Suppressor macrophage treated with lipopolysaccharide for 1 hour (primary cell): ENCODE measurements at places on chromosomes 3 and 15.

DNA sequence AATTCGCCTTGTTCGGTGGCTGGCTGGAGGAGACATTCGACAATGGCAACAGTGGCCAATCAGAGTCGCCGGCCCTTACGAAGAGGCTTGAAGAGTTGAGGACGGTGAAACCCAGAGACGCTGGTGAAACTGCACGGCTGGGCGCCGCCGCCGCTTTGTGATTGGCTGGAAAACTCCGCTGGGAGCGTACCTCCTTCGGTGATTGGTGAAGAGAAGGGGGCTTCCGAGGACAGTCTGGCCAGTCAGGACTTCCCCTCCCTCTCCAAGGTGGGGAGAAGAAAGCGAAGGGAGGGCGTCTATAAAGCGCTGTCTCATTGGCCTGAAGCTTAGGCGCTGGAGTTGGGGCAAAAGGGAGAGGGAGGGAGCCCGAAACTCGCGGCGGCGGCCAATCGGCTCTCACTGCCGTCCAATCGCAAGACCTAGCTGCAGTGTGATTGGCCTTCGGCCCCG, 554 bp upstream of the GSK3B start:
- peak; percentile 99 for DNase-seq

DNA sequence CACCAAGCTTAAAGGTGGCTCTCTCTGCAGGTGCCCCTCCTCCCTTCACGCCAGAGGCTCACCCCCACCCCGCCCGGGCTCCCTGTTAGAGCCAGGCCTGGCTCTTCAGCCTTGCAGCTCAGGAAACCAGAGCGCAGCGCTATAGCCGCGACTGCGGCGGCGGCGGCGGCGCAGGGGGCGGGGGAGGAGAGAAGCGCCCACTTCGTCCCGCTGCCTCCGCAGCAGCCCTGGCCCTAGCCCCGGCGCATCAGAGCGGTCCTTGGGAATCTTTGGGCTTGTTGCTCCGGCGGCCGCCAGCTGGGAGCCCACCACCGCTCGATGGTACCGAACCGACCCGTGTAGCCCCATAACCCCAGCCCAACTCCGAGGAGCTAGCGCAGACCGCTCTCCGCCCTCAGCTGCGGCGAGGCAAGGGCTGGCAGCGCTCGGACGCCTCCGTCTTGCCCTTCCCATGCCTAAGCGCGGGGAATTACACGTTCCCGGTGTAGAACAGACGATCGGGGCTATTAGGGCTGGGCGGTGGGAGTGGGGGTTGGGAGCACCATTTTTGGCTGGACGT, 1.2 kb downstream of the RASGRF1 start:
- DNase-seq = no peak

DNA sequence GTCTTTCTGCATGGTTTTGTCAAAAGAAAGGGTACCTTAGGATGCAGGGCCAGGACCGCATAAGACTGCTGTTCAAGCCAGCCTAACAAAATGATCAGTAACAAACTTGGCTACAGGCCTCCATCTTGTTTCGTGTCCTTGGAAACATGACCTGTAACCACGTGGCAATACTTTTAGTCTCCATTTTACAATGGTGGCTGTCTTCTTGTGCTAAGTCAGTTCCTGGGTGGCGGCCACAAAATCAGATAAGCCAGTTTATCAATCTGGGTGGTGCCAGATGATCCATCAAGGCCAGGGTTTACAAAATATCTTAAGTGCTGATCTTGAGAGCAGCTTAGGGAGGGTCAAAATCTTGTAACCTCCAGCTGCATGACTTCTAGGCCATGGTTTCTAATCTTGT, 57.1 kb upstream of the GK5 start:
- DNase-seq = no peak

DNA sequence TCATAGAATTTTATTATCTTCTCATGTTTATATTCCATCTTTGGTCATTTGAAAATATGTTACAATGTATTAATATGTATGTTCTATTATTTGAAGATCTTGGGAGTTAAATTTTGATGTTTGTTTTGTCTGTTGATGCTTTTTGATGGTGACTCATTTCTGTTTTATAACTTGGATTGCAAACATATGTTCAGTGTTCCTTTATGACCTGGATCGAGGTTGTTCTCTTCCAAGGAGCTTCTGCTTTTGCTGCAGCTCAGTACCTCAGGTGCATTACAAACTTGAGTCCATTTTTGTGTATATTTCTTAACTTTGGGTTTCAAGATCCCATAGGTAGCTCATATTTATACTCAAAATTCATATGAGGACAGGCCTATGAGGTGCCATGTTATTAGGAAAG, 37.1 kb downstream of the ESYT3 start:
- DNase-seq = no peak

DNA sequence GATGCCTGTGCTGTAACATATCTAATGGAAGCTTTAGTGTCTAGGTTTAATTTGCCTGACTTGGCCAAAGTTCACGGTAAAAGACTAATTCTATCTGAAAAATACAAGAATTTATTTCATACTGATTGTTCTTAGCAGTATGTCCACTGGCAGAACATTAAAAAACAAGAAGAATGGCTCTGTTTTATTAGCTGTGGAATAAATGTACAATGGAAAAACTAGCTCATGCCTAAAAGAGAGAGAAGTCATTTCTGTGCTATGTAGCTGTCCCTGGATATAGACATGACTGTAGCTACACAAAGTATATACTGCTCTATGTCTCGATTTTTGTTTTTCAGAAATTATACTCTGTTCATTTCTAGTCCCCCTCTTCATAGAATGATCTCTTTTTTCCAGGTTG, 13.9 kb upstream of the VGLL3 start:
- no peak for DNase-seq

DNA sequence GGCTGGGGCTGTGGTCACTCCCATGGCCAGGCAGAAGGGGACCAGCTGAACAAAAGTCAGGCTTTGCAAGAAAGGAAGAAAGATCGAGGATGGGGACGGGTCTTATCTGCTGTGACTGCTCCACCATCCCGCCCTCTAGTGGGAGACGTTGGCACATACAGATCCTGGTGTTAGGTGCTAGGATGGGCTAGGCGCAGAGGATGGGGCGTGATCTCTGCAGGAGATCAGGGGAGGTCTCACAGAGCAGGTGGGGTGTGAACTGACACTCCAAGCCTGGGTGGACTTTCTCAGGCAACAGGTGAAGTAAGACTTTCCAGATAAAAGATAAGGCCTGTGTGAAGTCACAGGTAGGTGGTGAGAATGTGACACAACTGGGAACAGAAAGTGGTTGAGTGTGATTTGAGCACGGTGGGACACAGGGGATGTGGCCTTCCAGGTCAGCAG, 141.9 kb upstream of the SMAD3 start:
- DNase-seq = no peak

GRCh38 chr3:124674336-124674735, 55.9 kb upstream of the UMPS start:
- no peak for DNase-seq

DNA sequence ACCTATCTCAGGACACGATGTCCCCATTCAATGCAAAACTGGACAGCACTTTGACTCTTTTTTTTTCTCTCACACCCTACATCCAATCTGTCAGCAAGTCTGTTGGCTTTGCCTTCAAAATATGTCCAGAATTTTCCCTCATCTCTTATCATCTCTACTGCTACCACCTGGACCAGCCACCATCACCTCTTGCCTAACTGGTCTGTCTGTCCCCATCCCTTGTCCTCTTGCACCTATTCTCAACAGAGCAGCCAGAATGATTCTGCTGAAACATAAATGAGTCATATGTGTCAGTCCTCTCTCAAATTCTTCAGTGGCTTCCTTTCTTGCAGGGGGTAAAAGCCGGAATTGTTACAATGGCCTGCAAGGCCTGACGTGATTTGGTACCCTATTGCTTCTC, 105.8 kb downstream of the CYP19A1 start:
- no peak for DNase-seq

DNA sequence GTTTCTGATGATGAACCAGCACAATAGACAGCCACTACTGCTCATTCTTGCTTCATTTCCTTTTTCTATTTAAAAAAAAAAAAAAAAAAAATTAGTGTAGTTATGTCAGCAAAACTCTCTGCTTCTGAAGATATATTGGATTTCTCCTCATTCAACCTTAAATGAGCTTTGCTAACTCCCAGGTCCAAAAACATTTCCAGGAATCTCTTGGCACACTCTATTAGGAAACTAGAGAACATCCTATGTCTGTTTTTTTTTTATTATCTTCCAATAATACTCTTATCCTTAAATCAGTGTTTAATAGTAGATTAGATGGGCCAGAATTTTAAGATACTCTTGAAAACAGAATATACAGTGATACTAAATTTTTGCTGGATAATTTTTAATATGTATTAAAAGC, 398.0 kb downstream of the NAALADL2 start:
- no peak for DNase-seq

- no peak for DNase-seq
Measured at GRCh38 chr3:10423171-10423882, 82.1 kb downstream of the ATP2B2 start.

DNA sequence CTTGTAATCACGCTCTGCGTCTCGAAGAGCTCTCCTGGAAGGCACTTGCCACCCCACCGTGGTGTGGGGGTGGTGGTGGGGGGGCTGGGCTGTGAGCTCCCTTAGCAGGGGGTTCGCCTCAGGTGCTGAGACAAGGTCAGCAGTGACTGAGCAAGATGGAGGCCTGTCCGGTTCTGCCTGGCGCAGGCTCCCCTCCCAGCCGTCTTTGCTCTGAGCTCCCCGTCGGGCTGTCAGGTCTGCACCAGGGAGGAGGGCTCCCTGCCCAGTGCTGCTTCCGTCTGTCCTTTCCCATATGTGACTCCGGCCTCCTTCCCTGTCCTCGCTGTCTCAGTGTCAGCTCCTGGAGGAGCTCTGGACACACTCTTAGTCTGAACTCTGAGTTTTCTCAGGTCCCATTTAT, 80.0 kb downstream of the PLXNA1 start:
- DNase-seq = no peak

- DNase-seq = no peak
Measured at GRCh38 chr3:185084901-185085300, 68.0 kb downstream of the C3orf70 start.

DNA sequence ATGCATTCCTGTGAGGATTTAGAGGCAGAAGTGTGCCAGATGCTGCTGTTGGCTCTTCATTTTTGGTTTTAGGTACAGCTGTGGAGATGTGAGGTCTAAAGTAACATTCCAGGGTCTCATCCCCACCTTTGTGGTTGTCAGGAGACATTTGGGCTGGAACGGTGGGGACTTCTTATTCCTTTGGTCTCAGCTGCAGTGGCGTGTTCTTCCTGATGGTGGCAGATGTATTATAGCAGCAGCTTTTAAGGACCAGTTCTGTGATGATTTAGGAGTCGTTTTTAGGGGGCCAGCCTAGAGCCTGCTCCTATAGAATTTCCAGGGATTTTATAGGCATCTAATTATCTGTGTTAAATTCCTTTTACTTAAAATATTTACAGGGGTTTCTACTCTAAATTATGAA, 221.0 kb upstream of the EOMES start:
- DNase-seq = peak; percentile 13

GRCh38 chr3:100004931-100005330, 109.4 kb downstream of the FILIP1L start:
- DNase-seq = no peak

GRCh38 chr3:64408770-64409169, 183.5 kb upstream of the PRICKLE2 start:
- peak; percentile 11 for DNase-seq

GRCh38 chr15:37122703-37123102, 22.4 kb upstream of the MEIS2 start:
- no peak for DNase-seq

DNA sequence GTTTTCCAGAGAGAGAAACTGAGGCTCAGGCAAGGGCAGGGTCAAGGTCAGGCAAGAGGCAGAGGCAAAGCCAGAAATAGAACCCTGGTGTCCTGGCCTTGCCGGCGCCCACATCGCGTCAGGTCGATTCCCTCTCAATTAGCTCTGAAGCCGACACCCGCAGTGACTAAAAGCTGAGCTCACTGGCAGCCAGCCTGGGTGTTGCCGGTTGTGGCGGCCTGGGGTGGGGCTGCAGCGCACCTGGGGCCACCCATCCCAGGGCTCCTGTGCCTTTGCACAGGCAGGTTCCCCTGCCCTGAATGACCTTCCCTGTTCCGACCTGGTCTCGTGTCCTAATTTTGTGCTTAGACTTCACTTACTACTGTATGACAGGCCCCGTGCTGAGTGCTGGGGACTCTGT, 6.2 kb downstream of the SEMA3F start:
- DNase-seq = no peak

DNA sequence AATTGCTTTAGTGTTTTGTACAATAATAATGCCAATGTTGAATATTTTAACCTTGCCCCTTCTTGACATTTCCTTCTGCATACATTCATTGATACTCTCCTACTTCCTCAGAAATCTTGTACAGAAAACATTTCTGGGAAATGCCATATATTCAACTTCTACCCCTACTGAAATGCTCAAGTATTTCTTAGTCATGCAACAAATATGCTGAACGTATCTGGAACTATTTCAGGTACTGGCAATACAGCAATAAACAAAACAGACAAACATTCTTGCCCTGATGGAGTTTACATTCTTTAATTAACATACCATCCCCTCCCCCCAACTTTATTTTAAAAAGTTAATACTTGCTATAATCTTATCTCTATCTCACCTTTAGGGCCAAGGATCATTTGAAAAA, 147.2 kb downstream of the STAG1 start:
- DNase-seq = no peak

DNA sequence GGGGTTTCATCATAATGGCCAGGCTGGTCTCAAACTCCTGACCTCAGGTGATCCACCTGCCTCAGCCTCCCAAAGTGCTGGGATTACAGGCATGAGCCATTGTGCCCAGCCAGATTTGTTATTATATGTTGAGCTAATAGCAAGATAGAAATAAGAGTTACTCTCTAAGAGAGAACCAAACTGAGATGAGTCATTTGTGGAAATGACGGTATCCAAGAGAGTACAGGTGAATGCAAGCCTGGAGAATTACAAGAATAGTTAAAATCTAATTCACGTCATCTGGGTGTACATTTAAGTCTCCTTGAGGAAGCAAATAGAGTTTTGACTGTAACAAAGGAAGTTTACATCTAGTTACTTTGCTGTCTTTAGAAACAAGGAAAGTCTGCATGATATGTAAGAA, 12.0 kb upstream of the CDIN1 start:
- DNase-seq = no peak

GRCh38 chr3:99656624-99657023, 18.2 kb downstream of the COL8A1 start:
- no peak for DNase-seq

- no peak for DNase-seq
Measured at GRCh38 chr3:71444861-71445259, 138.7 kb downstream of the FOXP1 start.

DNA sequence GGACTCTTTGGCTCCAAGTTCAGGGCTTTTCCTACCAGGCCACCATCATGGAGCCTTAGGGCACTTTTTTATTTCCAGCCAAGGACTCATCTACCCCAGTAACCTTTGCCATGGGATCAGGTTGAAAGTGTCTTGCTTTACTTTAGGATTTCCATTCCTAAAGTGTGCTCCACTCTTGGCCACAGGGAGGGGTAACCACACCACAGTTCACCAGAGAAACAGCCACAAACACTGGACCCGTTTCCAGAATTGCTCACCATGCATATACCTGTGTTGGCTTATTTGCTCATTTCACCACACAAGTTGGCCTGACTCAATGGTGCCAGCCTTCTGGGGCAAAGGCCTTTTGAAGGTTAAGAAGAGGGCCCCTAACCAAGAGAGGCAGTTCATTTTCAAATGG, 70.6 kb upstream of the RAD18 start:
- no peak for DNase-seq

- DNase-seq = no peak
Measured at GRCh38 chr3:157104521-157104920, 55.4 kb downstream of the CCNL1 start.

GRCh38 chr15:60115579-60116380, 111.7 kb downstream of the FOXB1 start:
- no peak for DNase-seq

GRCh38 chr3:129934234-129935123, 40.0 kb upstream of the TRH start:
- peak; percentile 44 for DNase-seq

- DNase-seq = peak; percentile 79
Measured at GRCh38 chr3:190883973-190884832, 21.7 kb upstream of the GMNC start.
